ENCODE measurements at places on chromosomes 13 and 19.

- DNase-seq: no peak
Measured at GRCh38 chr13:41681587-41681986, 224.2 kb downstream of the RGCC start.

DNA sequence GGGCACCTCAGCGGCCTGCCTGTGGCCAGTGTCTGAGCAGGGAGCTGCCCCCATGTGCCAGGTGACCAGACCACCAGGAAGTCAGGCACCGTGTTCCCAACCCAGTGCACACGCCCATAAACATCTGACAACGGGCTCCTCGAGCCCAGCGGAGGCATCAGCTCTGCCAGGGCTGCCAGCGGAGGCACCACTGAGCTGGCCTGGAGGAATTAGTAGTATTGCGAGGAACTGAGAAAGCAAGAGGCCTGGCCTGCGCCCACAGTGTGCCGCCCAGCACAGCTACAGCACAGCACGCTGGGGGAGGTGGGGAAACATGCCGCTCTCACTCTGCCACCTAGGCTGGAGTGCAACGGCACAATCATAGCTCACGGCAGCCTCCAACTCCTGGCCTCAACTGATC is 44.6 kb downstream of the ANKRD27 start:
- no peak for DNase-seq

DNA sequence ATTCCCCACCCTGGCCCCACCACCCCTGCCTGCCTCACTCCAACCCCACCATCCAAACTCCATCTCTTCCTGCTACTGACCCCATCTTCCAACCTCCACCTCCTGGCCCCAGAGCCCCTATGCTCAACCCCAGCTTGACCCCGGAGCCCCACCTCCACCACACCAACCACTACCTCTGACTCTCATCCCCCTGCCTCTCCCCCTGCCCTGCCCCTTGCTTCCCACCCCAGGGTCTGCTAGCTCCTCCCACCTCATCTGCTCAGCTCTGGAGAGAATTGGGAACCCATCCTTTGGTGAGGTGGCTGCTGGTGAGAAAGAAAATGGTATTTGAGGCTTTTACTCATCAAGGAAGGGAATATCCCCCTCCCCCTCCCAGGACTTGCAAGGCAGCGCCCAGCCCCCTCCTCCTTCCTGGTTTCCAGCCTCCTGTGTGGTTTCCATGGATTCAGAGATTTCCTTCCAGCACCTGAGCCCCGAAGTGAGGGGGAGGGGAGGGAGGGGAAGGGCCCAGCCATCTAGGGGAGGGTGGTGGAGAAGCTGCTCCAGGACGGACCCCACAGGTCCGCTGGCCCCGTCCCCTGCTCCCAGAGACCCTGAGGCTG is 11.4 kb upstream of the PEPD start:
- DNase-seq: no peak

- no peak for DNase-seq
Measured at GRCh38 chr19:33557720-33558119, 36.1 kb upstream of the PEPD start.

- DNase-seq: no peak
Measured at GRCh38 chr19:44848036-44848811, 2.1 kb downstream of the NECTIN2 start.

GRCh38 chr19:5058521-5059212 is 89.8 kb downstream of the KDM4B start:
- no peak for DNase-seq

DNA sequence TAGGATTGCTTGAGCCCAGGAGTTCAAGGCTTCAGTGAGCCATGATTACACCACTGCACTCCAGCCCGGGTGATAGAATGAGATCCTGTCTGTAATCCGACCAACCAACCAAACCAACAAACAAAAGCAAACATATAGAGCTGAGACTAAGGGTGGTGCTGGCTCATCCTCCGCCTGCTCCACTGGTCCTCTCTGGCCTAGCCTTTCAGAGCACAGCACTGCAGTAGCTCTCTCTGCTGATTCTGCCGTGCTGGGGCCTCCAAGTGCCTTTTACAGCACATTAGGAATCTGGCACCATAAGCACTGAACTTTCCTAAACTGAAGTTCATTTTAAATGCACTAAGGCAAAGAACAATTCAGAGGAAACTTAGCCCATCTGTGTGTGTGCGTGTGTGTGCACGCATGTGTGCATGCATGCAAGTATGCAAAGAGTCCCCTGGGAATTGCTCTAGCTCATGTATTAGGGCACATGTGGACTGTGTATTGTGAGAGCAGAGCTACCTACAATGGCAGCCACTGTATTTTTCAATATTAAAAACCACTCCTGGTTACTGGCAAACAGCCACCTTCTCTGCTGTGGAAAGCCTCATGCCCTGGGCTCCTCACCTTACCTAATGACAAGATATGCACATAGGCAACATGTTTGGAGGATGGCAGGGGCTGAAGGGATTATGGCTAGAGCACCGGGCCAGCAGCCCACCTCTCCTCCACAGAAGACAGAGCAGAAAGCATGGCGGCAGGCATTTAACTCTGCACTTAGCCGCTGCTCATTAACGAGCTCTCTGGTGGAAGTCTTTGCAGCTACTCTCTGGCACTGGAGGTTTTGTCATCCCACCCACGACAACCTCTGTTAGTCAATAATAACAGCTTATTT is 223.1 kb upstream of the TSHZ3 start:
- no peak for DNase-seq

- no peak for DNase-seq
Measured at GRCh38 chr19:29690842-29691241, 24.2 kb downstream of the C19orf12 start.
